ENCODE measurements at places on chromosomes 3 and 15.

- DNase-seq = no peak
These were observed 827.5 kb upstream of the DPPA4 start for GRCh38 chr3:110164632-110165369.

GRCh38 chr3:69052472-69052898 lies 352 bp upstream of the TMF1 start:
- no peak for DNase-seq

DNA sequence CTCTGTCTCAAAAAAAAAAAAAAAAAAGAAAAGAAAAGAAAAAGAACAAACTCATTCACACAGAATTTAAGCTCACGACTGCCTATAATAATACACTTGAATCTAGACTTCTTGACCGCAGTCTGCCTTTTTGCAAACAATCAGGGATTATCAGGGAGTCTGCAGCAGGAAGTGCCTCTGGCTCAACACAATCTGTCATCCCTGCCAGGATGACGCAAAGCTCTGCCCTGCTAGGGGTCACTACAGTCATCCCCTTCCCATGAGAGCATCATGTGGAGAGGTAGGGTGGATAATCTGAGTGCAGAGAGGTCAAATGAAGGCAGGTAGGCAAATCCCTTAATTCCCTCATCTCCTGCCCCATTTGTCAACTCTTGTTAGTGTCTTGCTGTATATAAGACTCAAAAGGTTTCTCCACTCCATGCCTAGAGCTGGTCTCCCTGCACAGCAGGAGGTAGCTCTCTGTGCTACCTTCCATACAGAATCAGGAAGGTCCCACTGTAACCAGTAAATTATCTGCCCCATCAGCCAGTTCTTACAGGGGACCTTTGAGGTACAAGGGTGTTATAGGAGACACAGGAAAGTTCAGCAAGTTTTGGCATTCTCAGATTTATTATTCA lies 4.2 kb downstream of the UBAP1L start:
- DNase-seq = no peak

DNA sequence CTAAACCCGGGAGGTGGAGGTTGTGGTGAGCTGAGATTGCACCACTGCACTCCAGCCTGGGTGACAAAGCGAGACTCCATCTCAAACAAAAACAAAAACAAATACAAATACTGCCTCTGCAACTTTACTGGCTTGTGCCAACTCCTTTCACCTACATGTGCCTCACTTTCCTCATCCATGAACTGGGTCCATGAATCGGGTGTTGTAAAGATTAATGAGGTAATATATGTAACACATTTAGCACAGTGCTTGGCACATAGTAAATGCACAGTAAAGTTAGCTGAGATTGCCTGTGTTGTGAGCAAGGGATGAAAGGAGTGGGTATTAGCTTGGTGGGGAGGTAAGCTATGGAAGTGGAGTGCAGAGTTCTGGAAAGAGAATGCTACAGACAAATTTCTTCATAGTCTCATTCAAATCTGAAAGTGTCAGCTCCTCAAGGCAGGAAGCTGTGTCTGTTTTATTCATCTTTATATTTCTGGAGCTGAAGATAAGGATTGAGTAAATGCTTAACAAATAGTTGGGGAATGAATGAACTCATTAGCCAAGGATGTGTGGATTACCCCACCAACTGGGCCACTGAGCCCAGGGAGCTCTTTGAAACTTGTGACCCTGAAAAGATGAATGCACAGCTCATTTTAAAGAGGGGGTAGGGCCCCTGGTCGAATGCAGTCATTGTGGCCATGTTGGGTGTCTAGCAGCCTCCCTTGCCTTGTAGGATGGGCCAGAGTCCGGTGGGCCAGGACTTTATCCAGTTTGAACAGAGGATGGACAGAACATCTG lies 7.7 kb upstream of the CDCP1 start:
- DNase-seq = no peak

- DNase-seq = no peak
These were observed 21.8 kb downstream of the WDR53 start for GRCh38 chr3:196546537-196546936.

DNA sequence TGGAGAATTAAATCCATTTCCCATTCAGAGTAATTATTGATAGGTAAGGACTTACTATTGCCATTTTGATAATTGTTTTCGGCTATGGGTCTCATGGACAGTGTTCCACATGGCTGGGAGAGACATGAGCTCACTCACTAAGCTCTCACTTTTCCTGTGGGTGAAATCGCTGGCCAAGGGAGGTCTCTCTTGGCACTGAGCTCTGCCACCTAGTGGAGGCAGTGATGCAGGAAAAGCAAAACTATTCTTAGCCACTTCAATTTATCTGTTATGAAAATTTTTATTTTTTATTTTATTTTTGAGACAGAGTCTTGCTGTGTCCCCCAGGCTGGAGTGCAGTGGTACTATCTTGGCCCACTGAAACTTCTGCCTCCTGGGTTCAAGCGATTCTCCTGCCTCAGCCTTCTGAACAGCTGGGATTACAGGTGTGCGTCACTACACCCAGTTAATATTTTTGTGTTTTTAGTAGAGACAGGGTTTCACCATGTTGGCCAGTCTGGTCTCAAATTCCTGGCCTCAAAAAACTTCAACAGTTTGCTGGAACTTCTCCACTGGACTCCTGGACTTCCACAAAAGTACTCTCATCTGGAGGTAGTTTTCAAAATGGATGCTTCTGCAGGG lies 4.7 kb upstream of the RNF13 start:
- DNase-seq = peak; percentile 93

- peak; percentile 23 for DNase-seq
These were observed 331.3 kb upstream of the PROK2 start for GRCh38 chr3:72116226-72116625.

DNA sequence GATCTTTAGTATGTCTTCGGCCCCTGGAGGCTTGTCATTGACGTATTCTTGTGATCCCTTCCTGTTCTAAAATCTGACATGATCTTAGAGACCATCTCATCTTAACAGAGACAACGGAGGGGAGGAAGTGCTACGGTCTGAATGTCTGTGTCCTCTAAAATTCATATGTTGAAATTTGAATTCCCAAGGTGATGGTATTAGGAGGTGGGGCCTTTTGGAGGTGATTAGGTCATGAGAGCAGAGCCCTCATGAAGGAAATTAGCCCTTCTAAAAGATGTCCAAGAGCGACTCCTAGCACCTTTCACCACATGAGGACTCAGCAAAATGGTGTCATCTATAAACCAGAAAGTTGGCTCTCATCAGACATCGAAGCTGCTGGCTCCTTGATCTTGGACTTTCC lies 233.2 kb upstream of the CMC1 start:
- DNase-seq = no peak

GRCh38 chr3:170529346-170529745 lies 56.5 kb downstream of the SLC7A14 start:
- DNase-seq = peak; percentile 42

- no peak for DNase-seq
These were observed 97.4 kb downstream of the CBLB start for GRCh38 chr3:105771392-105771791.

DNA sequence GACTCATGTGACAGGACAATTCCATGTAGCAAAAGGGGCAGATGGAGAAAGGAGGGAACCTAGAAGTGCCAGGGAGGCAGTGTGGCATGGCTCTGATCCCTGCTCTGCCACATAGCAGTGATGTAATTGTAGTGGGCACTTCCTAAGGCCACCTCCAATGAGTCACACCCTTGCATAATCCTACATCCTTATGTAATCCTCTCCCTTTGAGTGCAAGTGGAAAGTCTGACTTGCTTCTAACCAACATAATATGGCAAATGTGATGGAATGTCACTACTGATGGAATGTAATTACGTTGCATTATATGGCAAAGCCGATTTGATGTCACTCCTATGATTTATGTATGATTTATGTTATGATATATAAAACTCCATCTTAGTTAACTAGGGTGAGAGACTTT lies 72.9 kb upstream of the ATP2C1 start:
- DNase-seq = no peak

DNA sequence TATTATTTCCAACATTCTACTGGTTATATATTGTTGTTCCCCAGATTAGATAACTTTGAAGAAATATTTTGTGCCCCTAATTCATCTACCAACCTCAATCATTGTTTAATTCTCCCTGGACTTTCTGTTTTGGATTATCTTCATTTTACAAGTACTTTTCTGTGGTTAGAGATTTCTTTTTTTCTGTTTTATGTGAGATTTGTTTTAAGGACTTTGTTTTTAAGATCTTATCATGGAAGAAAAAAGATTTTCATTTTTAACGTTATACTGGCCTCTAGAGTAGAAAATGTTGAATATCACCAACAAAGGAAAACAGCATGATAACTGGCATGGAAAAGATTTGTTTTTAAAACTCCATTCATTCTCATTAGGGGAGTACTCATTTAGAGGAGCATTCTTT lies 210.9 kb upstream of the KCNMB2 start:
- DNase-seq = no peak

DNA sequence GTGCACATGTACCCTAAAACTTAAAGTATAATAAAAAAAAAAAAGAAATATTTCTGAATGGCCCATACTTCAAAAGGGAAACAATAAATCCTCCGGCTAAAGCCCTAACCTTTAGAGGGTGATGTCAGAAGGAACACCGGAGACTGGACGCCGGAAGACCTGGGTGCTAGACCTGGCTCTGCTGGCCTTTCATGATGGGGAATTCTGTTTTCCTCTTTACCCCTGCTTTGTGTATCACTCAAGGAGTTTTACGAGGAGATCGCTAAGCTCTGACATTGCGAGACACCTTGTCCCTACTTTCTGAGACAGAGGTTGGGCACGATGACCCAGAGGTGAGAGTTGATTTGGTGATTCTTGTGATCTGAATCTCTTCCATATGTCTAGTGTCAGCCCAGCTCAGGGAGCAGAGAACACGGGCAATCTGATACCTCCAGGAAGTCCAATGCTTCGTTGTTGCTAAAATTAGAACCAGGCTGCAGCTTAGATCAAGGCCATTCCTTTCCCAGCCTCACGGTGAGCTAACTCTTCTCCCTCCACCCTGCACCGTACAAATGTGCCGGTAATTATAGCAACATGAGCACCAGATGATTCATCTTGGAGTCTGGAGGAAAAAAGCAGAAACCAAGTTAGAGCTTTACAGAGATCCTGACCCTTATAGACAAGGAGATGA lies 42.0 kb upstream of the CFAP161 start:
- no peak for DNase-seq

DNA sequence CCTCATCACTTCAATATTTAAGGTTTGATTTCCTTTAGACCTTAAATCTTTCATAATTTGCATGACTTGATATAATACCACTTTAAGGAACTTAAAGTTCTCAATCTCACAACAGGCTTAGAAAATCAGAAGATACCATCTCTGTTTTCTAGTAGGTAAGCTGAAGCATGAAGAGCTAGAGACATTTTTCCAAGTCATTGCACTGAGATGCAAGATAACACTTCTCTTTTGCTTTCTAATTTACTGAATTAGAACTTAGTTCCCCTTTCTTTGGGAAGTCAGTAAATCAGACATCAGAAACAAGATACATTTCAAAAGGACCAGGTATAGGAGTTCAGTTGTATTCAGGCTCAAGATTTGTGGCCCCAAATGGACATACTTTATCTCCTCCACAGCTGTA lies 79.7 kb downstream of the DZIP3 start:
- DNase-seq = no peak

- DNase-seq = no peak
These were observed 61.8 kb downstream of the ZBBX start for GRCh38 chr3:167318306-167318705.

DNA sequence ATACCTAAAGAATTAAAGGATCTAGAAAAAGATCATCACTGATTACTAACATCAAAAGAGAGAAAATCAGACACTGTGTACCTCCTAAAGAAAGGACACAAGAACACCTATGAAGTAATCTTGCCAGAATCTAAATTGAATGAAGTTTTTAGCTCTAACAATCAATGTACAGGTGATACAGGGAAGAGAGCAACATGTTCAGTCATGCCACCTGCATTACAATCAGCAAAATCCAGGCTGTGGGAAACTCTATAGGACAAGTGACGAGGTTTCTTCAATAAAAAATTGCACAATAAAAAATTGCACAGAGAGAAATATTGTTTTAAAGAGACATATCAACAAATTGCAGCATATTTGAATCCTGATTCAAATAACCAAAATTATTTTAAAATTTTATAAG lies 93.3 kb downstream of the SEMA5B start:
- DNase-seq = no peak

DNA sequence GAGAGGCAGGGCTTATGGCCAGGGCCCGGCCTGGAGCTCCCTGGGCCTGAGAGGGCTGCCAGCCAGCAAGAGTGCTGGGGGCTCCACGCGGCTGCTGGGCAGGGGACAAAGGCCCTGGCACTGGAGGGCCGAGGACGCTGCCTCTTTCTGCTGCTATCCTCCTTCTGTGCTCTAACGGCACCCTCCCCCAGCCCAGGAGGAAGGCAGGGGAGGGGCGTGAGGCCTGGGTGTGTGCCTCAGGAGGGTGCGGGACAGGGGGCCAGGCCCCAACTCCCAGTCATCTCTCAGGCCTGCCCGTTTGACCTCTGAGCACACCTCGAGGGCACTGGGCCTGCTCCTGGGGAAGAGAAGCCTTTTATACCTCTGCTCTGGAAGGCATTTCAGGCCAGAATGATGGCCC lies 115.5 kb downstream of the ADCY5 start:
- no peak for DNase-seq

All from Ammon's horn (tissue), 1 donor.